Stimulated activated CD8-positive, alpha-beta memory T cell treated with anti-CD3 and anti-CD28 coated beads, Interleukin-4, amount 100 ng/mL, for 1 hour (primary cell): ENCODE measurements at places on chromosomes 1 and 21.

- DNase-seq, result no peak
Measured at GRCh38 chr1:230785636-230786384, 38.6 kb downstream of the CAPN9 start.

DNA sequence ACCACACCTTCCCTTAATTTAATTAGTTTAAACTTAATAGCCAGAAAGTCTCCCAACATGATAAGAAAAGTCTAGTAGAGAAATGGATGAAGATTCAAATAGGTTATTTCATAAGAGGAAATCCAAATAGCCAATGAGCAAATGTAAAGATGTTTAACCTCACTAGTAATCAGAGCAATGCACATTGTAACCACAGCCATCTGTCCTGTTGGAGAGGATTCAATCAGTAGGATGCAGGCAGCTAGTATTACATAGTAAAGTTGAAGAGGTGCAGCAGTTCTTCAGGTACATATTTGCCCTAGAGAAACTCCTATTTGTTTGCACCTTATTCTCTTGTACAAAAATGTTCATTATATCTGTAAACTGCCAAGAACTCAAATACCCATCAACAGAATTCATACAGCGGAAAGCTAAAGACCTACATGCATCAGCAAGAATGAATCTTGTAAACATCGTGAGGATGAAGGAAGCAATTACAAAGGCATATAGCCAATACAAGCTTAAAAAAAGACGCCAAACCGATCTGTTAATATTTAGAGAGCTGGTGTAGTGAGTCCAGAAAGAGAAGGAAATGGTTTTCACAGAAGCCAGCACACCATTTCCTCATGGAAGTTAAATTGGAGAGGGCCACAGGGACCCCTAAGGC is 27.9 kb downstream of the DIP2A start:
- no peak for DNase-seq

DNA sequence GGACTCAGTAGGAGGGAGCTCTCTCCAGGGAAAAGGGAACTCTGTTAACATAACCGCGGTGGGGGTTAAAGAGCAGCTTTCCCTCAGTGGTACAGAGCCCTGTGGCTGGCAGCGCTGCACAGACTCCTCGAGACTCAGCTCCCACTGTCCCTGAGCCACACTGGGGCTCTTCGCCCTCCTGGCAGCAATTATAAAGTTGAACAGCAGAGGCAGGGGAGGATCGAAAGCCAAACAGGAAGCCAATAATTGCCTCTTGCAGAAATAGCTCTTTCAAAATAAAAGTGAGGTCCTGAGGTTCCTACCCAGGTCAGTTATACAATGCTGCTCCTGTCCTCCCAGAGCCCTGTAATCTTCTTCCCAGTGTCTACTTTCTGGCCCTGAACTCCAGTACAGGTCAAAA is 77.0 kb downstream of the FAM78B start:
- no peak for DNase-seq

- DNase-seq, result no peak
Measured at GRCh38 chr1:70443739-70444138, 32.7 kb downstream of the CTH start.

DNA sequence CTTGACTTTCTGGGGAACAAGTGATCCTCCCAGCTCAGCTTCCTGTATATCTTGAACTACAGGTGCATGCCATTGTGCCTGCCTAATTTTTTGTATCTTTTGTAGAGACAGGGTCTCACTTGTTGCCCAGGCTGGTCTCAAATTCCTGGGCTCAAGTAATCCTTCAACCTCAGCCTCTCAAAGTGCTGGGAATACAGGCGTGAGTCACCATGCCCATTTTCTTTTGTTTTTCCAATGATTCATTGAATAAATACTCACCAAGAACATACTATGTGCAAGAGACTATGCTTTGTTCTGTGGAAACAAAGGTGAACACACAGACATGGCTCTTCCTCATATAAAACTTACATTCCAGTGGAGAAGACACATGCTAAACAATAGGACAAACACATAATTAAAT is 407.8 kb upstream of the DAB1 start:
- DNase-seq, result no peak

GRCh38 chr1:26717017-26717491 is 21.2 kb downstream of the ARID1A start:
- no peak for DNase-seq

- DNase-seq, result no peak
Measured at GRCh38 chr1:2845869-2846268, 44.4 kb upstream of the TTC34 start.

DNA sequence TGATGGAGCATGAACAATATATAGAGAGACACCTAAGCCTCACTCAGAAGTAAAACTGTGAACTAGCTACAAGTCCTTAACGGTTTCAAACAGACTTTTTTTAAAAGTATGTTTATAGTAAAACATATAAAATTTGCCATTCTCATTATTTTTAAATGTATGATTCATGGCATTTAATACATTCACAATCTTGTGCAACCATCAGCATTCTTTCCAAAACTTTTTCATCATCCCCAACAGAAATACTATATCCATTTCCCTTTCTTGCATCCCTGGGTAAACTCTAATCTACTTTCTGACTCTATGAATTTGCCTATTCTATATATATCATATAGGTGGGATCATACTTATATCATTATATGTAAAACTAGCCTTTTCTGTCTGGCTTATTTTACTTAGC is 25.5 kb downstream of the EVI5 start:
- DNase-seq, result no peak

DNA sequence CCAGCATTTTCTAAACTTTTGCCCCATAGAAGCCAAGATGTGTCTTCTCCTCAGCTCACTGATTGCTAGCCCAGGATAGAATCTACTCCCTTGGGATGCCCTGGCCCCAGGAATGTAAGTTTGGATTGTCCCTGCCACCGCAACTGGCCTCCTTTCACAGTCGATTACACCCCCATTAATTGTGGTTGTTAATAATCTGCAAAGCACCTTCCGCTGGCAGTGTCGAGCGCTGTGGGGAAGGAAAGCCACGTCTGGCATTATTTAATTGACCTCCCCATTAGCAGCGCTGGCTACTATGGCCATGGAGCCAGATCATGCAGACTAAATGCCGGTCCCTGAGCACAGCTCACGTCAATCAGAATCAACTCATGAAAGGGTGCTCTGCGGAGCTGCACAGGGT is 597.3 kb upstream of the PLXNA2 start:
- DNase-seq, result no peak

DNA sequence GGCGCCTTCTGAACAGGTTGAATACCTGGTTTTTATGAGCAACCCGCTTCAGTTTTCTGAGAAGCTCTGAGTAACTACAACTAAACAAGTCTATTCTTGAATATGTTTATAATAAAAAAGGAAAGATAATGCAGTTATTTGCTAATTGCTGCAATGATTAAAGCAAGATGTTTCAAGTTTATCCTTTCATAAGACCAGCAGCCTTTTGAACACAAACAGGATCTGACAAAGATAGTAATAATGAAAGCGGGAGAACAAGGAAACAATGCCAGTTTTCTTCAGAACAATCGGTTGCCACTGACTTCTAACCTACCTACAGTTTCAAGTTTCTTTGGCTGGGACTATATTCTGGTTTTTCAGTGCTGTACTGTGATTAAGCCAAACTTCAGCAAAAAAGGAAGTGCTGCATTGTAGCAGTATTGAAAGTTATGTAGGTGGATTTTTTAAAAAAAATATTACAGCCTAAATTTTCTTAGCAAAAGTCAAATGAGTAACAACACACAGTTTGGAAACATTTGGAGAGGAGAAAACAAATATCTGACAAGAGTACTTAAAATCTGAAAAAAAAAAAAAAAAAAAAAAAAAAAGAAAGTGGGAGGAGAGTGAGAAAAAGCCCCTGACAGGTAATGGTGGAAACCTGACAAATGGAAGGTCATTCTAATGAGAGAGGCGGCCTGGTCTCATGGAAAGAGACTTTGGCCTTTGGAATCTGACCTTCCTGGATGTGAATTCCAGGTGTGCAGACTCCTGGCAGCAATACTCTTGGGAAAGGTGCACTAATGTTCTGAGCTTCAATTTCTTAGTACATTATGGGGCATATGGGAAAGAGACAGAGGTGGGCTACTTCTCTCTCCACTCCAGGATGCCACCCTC is 11.4 kb downstream of the KCNJ15 start:
- DNase-seq, result no peak

DNA sequence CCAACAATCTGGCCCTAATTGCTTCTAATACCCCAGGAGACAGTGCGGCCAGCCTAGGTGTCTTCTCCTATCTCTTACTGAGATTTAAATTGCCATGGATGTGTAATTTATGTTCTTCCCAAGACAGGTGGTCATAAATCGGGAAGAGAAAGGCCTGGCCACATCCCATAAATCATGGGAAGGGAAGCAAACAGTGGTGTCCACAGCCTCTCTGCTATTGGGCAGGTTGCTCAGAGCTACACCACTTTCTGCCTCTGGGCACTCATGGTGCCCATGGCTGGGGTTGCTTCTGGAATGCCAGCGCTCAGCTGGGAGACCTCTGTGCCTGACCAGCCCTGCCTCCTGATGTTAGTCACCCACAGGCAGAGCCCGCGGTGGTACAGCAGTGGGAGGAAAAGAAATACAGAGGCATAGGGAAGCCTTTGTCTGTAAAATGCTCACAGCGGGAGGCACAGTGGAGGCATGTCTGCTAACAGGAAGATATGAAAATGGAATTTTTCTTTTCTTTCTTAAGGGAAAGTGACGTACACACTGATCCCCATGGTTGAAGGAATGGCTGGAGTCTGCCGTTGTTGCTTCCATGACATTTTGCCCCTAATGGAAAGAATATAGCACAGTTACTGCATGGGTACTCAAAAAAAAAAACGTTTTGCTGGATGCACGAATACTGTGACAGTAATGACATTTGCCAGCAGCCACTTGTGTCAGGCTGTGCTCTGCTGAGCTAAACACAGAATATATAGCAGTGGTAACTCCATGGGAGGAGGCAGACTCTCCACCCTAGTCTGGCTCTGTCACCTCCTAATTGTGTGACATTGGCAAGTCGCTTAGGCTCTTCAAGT is 21.9 kb downstream of the MTARC1 start:
- DNase-seq, result no peak

- DNase-seq, result no peak
Measured at GRCh38 chr1:228986093-228986904, 251.0 kb downstream of the RHOU start.

DNA sequence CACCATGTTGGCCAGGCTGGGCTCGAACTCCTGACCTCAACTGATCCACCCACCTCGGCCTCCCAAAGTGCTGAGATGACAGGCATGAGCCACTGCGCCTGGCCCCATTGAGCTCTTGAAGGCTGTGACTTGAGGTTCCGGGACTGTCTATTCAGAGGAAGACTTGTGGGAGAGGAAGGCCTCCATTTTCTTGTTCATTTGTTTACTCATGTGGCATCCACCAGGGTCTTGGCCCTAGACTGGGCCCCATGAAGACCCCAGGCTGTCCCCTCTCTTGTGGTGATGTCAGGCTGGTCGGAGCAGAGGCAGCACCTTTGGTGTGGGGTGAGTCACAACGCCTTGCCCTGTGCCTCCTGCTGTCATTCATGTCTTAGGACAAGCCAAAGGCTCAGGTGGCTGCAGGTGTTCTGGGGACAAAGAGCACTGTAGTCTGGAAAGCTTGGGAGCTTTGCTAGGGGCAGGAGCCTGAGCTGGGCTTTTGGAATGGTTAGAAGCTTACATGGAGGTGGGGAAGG is 224.6 kb upstream of the C1orf174 start:
- DNase-seq, result no peak

DNA sequence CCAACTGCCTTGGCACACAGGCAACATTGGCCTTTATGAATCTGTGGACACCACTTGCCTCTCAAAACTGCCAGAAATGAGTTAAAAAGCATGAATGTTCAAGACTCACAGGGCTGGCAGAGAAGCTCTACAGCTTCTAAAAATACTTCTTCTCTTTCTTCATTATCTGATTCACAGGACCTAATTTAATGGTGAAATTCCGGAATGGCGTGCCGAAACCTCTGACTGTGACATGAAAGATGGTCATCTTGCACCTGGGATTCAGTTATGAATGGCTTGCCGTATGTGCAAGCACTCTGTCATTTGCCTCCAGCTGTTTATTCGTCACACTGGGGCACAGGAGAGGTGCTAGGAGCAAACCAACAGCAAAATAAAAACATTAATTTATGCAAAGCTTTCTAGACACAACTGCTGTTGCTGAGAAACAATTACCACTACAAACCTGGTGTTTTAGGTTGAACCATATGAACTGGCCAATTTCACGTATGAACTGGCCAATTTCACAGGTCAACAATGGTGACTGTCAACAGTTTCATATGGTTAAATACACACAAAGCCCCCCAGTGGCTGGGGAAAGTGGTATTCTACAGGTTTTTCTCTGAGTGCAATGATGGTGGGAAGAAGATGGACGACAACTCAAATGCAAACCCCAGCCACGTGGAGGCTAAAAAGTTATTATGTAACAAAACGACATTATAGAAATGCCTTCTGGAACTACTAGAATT is 648.3 kb downstream of the KIF26B start:
- no peak for DNase-seq

GRCh38 chr1:24903560-24903954 is 26.5 kb downstream of the RUNX3 start:
- DNase-seq, result no peak

DNA sequence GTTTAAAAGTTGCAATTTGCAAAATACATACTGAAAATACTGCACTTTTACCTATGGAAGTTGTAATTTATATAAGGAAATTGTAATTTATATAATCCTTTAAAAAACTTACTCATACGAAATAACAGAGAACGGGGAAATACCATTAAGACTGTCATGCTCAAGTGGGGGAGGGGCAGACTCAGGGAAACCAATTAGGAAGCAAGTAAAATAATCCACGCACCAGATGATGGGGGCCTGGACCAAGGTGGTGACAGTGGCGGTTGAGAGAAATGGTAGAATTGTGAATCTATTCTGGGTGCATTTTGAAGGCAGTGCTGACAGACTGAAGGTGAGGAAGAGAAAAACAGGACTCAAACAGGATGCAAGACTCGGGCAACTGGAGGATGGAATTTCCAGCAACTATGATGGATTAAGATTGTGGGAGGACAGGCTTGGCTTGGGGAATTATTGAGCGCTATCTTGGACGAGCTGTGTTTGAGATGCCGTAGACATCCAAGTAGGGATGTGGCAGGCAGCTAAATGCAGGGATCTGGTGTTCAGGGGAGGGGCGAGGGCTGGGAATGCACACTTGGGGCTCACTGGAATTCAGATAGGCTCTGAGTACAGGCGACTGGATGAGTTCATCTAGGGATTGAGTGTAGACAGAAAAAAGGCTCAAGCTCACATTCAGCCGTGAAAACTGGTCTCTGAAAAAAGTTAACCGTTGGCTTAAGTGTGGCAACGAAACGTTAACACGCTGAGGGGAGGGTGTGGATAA is 977 bp downstream of the LCA5L start:
- DNase-seq, result no peak
